ENCODE measurements at places on chromosomes 1 and 21.

DNA sequence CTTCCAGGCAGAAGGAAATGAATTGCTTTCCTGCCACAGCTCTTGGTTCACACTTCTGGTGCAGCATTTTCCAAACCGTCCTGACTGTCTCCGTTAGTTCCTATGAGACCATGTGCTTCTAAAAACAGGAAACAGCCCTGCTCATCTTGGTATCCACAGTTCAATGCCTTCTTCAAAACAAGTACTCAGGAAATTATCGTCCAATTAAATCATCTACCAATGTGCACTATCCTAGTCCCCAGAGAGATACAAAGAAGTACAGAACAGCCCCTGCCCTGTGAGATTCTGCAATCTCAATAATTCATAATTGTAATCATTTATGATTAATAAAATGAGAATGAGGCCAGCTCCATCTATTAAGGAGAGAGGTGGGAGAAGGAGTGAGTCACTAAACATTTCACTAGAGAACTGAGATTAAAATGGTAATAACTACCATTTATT, 11.2 kb downstream of the CLEC20A start:
- no peak for DNase-seq

DNA sequence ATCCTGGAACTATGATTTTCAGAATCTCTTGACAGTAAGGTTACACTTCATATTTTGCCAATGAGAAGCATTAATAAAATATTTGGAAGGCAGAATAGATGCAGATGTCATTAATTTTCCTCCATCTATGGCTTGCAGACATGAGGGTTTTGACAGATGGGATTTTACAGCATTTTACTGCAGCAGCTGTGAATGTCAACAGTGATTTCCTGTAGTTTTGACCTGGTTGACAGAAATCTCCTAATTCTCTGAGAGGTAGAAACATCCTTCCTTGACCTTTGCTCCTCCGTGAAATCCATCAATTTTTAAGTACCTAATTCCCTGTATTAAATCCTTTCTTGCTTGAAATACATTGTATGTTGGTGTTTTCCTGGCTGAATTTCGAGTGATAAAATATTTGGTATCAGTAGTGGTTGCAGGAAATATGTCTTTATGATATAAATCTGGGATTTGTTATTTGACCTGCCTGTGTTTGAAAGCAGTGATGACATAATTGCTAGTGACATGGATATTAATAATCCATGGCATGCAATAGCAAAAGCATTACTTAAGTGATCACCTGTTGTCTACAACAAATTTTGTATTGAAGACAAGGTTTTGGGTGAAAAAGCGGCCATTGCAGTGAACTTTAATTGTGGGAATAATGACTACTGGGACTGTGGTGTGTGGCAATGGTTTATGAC, 73.9 kb downstream of the HLX start:
- DNase-seq, result no peak

- peak; percentile 95 for DNase-seq
Observed at GRCh38 chr1:207032528-207033017, at the start of gene C1orf116. TSS of gene C1orf116 (minus strand) at chr1:207032756. CDS start at chr1:207027598, 5,158 bp downstream.

GRCh38 chr1:100348549-100349144, 3.7 kb upstream of the CDC14A start:
- DNase-seq, result no peak

DNA sequence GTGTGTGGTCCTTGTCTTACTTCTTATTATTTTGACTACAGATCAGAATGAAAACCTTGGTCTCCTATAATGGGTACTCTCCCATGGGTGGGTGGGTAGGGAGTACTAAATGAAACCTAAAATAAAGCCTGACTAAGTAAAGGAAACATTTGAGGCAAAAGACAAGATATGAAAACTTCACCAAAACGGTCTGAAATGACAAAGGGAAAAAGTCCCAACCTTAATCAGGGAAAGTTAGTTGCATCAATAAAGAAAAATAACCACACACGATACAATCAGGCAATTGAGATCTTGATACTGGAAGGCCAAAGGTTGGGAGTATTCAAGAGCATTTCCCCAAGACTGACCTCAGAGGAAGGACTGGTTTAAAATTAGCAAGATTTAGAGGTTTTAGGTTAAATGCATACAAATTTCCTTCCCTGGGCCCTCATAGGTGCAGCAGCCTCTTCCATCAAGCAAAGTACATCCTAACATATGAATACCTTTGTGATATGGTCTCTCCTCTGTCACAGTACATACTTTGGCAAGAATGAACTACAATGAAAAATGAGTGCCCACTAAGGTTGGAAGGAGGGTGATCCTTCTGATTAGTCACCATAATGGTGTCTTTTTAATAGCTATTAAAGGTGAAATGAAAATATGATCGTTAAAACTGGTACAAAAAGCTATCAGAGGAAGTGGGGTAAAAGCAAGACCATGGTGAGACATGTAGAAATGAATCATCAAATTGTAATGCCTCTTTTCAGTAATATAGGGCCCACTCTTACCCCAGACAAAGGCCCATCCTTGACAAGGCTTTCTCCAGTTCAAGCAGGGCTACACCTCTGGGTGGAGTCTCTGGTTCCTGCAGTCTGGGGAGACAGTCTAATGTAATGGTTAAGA, 15.3 kb upstream of the TNFSF4 start:
- no peak for DNase-seq

GRCh38 chr1:91833946-91834345, 52.0 kb downstream of the TGFBR3 start:
- DNase-seq, result no peak

- DNase-seq, result no peak
Observed at GRCh38 chr1:242402956-242403355, 121.5 kb downstream of the PLD5 start.

GRCh38 chr1:199574950-199575349, 452.6 kb upstream of the NR5A2 start:
- DNase-seq, result no peak

DNA sequence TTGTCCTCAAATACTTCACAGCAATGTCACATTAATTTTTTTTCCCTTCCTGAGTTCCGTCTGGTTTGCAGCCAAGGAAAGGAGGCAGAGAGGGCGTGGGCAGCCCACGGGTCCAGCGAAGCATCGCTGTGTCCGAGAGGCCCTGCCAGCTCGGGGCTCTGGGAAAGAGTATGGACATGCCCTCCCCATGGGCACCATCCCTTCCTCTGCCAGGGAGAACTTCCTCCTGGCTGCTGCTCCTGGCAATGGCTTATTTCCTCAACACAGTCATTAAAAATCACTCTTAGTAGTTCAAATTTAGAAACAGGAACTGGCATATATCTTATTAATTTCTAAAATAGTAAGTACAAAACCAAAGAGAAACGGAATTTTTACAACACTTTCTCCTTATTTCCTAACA, 115.4 kb downstream of the RIPK4 start:
- DNase-seq, result no peak

- DNase-seq, result peak; percentile 61
Observed at GRCh38 chr1:17527036-17527914, 12.2 kb upstream of the ARHGEF10L start.

- DNase-seq, result peak; percentile 73
Observed at GRCh38 chr1:154751690-154752089, 118.4 kb downstream of the KCNN3 start.

DNA sequence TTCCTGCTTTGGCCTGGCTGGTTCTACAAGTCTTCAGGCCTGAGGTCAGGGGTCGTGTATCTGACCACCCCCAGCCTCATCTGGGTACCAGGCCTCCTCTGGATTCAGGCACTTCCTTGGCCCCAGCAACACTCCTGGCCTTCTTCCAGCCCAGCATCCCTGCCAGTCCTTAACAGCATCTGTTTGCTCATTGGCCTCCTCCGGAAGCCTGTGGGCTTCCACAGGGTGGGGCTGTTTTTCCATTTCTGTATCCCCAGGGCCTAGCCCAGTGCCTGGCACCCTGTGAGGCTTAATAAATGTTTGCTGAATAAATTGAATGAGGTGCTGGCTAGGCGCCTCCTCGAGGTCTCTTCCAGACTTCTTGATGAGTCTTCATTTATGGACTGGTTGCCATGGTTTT, 21.5 kb upstream of the GPR37L1 start:
- DNase-seq, result no peak

- no peak for DNase-seq
Observed at GRCh38 chr1:37052120-37052519, 17.8 kb upstream of the GRIK3 start.

DNA sequence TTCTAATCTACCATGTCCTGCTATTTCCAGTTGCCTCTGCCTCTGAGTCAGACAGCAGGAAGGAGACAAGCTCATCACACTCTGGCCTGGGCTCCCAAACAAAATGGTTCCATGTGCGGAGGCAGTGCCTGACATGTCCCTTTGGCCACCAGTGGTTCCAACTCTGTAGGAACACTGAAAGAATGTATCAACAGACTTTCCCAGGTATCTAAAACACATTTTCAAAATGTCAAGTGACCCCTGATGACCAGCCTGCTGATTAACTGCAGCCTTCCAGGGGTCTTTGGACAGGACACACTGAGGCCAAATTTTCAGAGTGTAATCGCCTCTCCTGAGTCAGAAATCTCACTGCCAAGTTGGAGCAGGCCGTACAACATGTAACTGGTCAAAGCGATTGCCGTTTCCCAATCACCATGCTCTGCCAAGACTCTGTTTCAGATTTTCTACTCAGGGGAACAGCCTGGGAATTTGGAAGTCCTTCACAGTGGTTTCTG, 172.7 kb downstream of the TPR start:
- no peak for DNase-seq

DNA sequence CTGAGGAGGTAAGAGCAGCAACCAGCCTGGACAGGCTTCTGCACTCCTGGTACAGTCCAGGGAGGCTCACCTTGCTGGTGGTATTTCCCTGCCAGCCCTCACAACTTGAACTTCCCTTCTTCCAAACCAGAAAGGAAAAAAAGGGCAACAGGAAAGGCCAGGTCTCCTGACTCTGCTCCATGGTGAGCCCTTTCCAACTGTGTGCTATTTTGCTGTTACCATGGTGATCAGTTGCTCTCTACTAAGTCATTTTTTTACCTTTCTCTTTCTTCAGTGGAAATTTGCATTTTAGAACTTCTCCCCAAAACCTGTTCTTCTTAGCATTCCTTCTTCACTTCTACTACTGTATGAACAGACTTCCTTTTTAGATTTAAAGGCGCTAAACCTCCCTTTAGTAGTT, 164.3 kb downstream of the GRIK1 start:
- DNase-seq, result no peak

GRCh38 chr1:115604508-115604907, 37.3 kb upstream of the VANGL1 start:
- DNase-seq, result no peak

- DNase-seq, result no peak
Observed at GRCh38 chr1:154713005-154713404, 105.0 kb upstream of the ADAR start.

GRCh38 chr1:241229711-241230110, 127.3 kb downstream of the RGS7 start:
- no peak for DNase-seq

DNA sequence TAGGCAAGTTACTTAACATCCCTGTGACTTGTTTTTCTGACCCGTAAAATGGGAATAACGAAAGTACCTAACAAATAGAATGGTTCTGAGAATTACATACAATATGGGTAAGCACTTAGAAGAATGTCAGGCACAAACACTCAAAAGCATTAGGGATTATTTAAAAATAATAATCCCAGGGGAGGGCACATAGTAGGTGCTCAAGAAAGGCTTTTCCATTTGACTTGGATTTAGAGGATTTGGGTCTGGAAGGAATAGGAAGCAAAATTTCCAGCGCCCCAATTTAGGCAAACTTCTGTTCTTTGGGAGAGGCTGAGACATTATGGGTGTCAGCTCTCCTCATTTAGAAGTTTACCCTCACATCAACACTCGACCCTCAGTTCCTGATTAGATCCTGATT, 115.5 kb downstream of the SYF2 start:
- no peak for DNase-seq

- no peak for DNase-seq
Observed at GRCh38 chr1:230212405-230212936, 145.4 kb downstream of the GALNT2 start.

- DNase-seq, result no peak
Observed at GRCh38 chr1:1974834-1975233, 28.8 kb downstream of the CFAP74 start.

DNA sequence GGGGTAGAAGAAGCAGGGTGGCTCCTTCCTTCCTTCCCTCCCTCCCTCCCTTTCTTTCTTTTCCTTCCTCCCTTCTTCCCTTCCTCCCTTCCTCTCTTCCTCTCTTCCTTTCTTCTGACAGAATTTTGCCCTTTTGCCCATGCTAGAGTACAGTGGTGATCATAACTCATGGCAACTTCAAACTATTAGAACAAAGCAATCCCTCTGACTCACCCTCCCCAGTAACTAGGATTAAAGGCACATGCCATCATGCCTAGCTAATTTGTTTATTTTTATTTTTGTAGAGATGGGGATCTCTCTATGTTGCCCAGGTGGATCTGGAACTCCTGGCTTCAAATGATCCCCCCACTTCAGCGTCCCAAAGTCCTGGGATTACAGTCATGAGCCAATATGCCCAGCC, 10.0 kb upstream of the RPE65 start:
- no peak for DNase-seq

GRCh38 chr1:211331011-211331709, 4.5 kb downstream of the TRAF5 start:
- DNase-seq, result peak; percentile 63

- peak; percentile 22 for DNase-seq
Observed at GRCh38 chr1:219659684-219660083, 46.8 kb upstream of the ZC3H11B start.

- DNase-seq, result no peak
Observed at GRCh38 chr1:183953031-183953430, 84.5 kb downstream of the COLGALT2 start.

- DNase-seq, result no peak
Observed at GRCh38 chr1:232593717-232594502, 36.0 kb downstream of the SIPA1L2 start.

DNA sequence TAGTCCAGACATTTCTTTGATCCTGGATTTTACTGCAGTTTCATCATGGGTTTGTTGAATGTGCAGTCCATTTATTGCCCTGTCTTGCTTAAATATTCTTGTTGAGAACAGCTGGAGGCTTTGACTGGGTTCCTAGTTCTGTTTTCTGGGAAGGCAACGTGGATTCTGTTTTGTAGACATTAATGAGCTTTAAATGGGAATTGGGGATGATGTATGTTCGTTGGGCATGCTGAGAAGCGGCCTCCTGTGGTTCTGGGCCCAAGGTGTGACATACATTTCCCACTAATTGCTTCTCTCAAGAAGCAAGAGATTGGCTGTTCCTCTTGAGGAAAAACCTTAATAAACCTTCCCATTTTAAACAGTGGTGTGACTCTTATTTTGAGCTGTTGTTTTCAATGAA, 22.9 kb downstream of the INKA2 start:
- no peak for DNase-seq

Data from stomach (tissue), 19 donors.